Stimulated activated memory B cell treated with anti-CD40 and anti-IgM and Interleukin-4, amounts not matched to agents 10 μg/mL and 1 μg/mL and 100 μg/mL, for 72 hours (primary cell): ENCODE measurements at places on chromosomes 5 and 9.
A peak's percentile ranks its signal among the peaks of the same experiment; 100 is the strongest.

- ATAC-seq, result peak; percentile 71
Observed at GRCh38 chr5:1488882-1489680, 34.7 kb downstream of the LPCAT1 start.

GRCh38 chr5:148932355-148932935 is 106.0 kb downstream of the ADRB2 start:
- ATAC-seq, result no peak

DNA sequence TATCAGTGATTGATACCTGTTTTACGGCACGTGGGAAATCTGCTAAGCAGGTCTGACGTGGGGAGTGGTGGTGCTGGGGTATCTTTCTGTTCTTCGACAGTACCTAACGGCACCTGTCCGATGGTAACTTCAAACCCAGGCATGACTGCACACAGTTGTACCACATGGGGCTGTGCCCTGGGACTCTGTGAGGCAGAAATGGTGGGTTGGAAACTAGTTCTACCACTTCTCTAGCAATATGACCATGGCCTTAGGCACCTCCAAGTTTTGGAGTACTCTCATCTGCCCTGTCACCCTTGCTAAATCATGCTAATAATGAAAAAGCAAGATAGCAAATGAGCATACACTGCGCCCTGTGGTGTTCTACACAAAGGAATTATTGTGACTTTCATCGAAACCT is 30.9 kb downstream of the EPB41L4B start:
- ATAC-seq, result no peak

- no peak for ATAC-seq
Observed at GRCh38 chr9:136470356-136470755, 12.5 kb downstream of the SEC16A start.

GRCh38 chr9:34502471-34502870 is 20.3 kb downstream of the ENHO start:
- no peak for ATAC-seq

- ATAC-seq, result peak; percentile 74
Observed at GRCh38 chr5:138449501-138450239, 10.8 kb downstream of the REEP2 start.

GRCh38 chr9:121744002-121744686 is 92.7 kb downstream of the DAB2IP start:
- ATAC-seq, result peak; percentile 57
